Stimulated activated CD4-positive, alpha-beta T cell treated with anti-CD3 and anti-CD28 coated beads, Interleukin-1b, Interleukin-23, amount 100 ng/mL, for 4 hours (primary cell): ENCODE measurements at places on chromosomes 7 and 10.

DNA sequence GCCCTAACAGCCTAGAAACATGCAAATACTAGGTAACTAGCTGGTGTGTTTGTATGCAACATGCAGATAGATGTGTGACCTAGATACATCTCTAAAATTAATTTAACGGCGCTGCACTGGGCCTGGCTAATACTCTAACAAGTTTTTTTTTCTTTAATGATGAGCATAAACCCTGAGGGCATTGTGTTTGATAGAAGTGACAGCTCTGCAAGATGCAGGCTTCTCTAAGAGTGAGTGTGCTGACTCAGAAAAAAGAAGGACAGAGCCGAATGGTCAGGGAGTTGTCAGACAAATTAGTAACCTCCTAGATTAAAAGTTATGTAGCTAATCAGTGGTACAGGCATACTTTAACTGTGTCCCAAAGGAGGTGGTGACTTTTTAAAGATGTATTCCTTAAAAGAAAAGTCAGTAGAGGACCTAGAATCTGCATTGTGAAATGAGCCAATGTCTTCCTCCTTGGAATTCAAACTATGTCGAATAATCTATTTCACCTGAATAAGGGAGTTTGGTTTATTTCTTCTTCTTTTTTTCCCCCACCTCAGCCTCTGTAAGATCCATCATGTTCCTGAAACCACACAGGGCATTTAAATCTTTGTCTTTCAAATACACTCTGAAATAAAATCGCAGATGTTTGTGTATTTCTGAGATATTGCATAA lies 315.1 kb downstream of the GFRA1 start:
- DNase-seq, result no peak

DNA sequence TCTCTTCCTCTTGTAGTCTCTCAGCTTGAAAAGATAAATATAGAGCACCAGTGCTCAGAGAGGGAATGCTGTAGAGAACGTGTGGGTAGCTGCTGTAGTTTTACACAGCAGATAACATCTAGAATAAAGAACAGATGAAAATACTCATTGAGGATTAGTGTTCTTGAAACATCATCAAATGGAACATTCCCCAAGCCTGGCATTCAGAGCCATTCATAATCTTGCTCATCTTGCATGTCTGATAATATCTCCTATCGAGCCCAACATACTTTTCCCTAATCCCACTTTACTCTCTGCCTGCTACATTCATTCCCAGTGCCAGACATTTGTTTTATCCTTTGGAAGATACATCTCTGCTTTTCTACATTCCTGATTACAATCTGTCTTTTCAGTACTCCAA lies 35.2 kb downstream of the MCU start:
- no peak for DNase-seq

- no peak for DNase-seq
These were observed 461 bp upstream of the ETV1 start for GRCh38 chr7:13989949-13990305.

DNA sequence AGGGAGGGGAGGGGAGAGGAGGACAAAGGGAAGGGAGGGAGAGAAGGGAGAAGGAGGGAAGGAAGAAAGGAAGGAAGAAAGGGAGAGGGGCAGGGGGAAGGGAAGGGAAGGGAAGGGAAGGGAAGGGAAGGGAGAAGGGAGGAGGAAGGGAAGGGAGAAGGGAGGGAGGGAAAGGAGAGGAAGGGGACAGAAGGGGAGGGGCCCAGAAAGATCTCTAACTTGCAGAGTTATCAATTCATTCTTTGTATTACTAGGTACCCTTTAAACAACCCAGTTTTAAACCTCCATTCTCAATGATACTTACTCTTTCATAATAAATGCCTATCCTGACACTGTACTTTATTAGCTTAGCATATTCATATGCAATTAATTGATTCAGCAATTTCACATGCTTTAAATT lies 192.0 kb downstream of the ELMO1 start:
- DNase-seq, result no peak
